ENCODE measurements at places on chromosomes 7 and 10.

- no peak for DNase-seq
Observed at GRCh38 chr7:44615149-44615611, 8.8 kb downstream of the OGDH start.

- no peak for DNase-seq
Observed at GRCh38 chr7:4216016-4216415, 466.1 kb upstream of the FOXK1 start.

DNA sequence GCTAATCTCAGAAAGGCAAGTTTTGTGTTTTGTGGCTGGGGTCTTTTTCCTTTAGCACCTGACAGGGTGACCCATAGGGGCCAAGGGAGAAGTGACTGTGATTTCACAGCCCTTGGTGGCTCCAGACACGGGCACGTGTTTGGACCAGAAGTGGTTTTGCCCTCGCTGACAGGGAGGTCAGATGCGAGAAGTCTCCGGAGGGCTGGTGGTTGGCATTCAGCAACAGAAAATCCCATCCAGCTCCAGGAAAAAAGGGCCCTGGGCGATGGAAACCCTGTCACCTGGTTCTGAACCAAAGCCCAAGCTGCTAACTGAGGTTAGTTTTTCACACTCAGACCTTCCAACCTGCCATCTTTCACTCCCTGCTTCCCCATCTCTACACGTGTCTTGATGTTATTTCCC, 272.9 kb downstream of the TRIL start:
- DNase-seq = no peak

GRCh38 chr7:30308389-30308788, 24.0 kb downstream of the ZNRF2 start:
- DNase-seq = no peak

DNA sequence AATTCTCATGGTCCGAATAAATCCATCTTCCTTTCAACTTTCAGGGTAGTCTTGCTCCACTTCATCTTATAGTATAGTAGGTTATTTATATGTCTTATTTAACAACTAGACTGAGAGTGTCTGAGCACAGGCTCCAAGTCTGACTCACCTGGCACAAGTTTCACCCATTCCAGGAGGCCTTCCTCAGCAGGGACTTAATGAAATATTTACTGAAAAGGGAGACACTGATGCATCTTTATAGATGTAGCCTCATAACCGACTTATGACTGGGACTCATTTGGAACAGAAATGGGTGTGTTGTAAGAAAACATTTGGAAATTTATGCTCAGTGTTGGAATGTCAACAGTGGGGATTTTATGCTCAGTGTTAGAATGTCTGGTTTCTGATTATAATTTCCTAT, 59.9 kb downstream of the CH25H start:
- DNase-seq = no peak
